ENCODE measurements at places on chromosomes 3 and 15. TPM values are rescaled to one million over a fixed set of nuclear protein-coding genes. Genes with fewer than 3 reads are reported as not detected.

DNA sequence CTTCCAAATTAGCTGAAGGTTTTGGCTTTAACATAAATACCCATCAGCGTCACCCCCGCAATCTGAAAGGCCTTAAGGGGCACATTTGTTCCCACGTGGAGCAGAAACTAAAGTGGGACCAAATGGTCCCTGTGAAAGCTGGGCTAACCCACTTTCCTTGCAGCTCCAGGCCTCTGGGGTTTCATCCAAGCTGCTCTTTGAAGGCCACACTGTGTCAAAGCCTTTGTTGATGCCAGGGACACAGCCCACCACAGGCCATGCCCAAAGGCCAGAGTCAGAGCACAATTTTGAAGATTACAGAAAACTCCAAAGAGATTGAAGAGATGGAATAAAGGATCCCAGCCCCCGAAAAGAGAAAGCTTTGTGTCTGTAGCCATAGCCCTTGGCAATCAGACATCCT is 2.7 kb upstream of the ADPGK start:
- no peak for DNase-seq

Gene TUSC7
- not detected for total RNA-seq

DNA sequence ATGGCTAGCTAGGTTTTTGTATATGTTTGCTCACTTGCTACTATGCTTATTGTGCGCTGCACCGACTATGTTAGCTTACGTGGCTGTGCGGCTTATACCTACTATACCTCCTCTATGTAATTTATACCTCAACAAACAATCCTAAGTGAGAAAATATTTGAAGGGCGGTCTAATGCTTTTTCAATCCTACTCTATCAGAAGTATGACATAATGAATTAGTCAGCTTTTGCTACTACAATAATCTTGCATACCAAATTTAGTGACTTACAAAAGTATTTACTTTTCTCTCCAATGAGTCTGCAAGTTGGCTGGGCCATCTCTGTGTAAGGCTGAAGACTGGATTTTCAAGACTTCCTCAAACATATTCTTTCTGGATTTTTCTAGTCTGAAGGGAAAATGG is 391.2 kb upstream of the NECTIN3 start:
- no peak for DNase-seq

- no peak for DNase-seq
These were observed 2.7 kb upstream of the LSMEM2 start for GRCh38 chr3:50275996-50276761.

Gene NCKIPSD
- 13.4 TPM for total RNA-seq

GRCh38 chr3:23389089-23389488 is 186.0 kb downstream of the UBE2E2 start:
- no peak for DNase-seq

- no peak for DNase-seq
These were observed 48.1 kb downstream of the CDIN1 start for GRCh38 chr15:36627566-36627965.

Gene DAZL
- not detected for total RNA-seq
